ENCODE measurements at places on chromosomes 11 and 22.

GRCh38 chr22:37187891-37188761, at the start of gene C1QTNF6:
Gene C1QTNF6 (minus strand): TSS chr22:37188247. CDS start chr22:37188213, 34 bp downstream.
- no peak for DNase-seq

GRCh38 chr11:113474362-113475159, 637 bp downstream of the DRD2 start:
- peak; percentile 81 for DNase-seq

DNA sequence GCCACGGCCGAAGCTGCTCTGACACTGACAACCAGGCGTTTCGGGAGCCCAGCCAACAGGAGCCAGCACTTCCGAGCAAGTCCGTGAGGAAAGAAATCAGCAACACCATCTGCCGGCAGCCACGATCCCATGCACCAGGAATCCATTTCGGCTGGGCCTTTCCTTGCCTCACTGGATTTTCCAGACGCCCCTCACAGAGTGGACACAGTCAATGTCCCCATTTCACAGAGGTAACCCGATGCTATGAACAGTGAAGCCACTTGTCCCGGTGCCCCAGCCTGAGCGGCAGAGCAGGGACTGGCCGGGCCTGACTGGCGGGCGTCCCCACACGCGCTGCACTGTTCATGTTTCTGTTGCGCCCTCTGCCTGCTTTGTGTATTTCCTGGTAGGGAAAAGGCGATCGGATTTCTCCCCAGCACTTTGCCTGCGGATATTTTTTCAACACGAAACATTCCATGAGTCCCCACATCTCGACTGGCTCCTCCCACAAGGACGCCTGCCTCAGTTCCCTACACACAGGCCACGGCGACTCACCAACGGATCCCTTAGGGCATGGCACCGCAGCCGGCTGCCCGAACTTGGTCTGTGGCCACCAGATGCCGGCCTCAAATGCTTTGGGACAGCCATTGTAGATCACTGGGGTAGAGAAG, 55.3 kb downstream of the TRMU start:
- DNase-seq, result no peak

DNA sequence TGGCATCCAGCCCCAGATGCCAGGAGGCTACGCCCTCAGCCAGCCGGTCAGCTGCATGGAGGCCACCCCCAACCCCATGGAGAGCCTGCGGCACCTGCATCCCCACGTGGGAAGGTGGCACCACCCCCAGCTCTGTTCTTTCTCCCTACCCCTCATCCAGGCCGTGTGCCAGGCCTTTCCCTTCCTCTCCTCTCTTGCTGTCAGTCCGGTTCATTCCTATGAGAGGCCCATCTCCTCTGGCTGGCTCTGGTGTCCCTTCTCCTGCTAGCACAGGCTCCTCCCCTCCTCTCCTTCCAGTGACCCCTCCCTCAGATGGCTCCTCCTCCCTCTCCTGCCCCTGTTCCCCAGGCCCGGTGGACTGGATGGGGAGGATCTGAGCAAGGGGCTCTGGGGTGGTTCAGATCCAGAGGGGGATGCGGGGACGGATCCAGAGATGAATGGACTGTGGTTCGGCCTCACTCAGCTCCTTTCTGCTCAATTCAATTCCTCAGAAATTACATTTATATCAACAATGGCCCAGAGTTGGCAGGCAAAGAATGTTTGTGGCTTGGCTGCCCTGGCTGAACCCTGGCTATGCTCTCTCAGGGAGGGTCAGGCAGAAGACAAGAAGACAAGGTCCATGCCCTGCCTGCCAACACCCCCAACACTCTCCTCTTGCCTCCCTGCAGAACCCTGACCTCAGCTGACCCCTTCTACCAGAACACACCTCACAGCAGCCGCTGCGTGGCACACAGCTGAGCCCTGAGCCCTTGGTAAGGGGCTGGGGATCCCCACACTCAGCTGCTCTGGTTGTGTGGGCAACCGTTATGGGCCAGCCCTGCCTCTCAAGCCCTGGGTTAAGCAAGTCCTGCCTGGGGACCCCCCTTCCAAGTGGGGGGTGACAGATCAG, 18.5 kb upstream of the LRRC10B start:
- DNase-seq, result no peak

- DNase-seq, result no peak
These were observed 63.3 kb upstream of the PRODH start for GRCh38 chr22:18999416-18999815.

GRCh38 chr11:63709336-63709884, 28.1 kb downstream of the RTN3 start:
- no peak for DNase-seq

DNA sequence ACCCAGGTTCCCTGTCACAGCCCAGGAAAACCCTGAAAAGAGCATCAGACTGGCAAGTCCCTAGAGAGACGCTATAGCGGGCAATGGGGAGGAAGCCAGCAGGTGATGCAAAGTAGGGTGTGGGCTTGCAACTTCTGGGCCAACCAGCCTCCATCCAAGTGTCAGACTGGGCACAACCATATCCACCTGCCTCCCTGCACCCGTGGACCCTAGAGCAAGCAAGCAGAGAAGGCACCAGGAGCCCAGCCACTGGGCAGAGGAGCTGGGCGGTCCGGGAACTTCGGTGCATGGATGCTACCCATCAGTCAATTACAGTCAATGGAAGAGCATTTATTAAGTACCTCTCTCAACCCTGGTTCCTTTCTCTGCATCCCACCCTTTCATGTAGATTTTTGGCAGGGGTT, 2.8 kb downstream of the NECTIN1 start:
- no peak for DNase-seq

- DNase-seq, result no peak
These were observed 1140.3 kb downstream of the TBC1D22A start for GRCh38 chr22:47902646-47903180.

DNA sequence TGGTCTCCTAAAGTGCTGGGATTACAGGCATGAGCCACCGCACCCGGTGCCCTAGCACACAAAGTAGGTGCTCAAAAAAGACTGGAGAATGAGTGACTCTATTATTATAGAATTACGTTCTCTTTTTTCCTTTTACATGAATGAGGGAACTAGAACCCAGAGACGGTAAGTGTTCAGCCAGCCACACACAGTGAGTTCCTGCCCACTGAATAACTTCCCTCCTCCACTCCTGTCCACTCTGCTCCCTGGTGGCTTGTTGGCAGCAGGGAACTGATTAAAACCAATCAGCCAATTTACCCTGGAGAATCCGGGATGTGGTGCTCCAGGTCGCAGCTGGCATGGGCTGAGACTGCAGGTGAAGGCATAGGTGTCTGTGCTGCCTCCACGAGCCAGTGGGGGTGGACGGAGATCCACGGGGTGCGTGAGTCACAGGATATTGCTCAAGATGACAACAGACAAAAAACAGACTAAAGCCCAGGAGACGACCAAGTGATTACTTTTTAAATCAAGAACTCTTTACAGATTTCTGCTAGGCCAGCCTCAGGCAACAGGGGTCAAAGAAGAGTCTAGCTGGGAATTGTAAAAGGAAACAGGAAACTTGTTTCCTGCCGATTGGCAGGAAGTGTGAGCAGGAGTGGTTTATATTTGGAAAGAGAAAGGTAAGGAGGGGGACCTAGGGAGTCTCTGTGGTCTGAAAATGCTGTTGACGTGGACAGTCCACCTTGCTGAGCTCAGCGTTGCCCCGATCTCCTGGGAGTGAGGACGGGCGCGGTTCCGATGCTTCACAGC, 95.2 kb upstream of the TP53I11 start:
- DNase-seq, result no peak

DNA sequence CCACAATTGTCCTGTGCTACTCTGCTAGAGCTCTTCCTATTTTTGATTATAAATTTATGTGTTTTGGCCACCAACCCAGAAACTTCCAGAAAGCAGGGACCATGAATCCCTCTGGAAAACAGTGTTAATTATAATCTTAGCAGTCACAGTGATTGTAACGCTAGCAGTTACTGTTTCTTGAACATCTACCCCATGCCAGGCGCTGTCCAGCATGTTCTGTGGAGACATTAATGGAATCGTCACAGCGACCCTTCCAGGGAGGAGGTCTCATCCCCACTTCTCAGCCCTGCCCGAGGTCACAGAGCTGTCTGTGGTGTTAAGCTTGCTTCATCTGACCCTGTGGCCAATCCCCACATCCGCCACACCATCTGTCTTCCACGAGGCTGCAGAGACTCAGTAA, 13.9 kb upstream of the PNPLA5 start:
- DNase-seq, result no peak

DNA sequence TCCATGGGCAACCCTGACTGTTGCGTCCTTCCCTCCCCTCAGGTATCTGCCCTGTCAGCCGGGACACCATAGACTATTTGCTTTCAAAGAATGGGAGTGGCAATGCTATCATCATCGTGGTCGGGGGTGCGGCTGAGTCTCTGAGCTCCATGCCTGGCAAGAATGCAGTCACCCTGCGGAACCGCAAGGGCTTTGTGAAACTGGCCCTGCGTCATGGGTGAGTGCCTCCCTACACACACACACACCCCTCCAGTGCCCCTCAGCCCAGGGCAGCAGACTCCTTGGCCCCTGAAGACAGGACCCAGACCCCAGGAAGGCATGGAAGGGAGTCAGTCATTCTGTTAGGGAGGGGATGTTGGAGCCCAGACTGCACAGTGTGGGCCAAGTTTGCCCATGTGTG, 17.9 kb upstream of the UVRAG start:
- DNase-seq, result no peak

DNA sequence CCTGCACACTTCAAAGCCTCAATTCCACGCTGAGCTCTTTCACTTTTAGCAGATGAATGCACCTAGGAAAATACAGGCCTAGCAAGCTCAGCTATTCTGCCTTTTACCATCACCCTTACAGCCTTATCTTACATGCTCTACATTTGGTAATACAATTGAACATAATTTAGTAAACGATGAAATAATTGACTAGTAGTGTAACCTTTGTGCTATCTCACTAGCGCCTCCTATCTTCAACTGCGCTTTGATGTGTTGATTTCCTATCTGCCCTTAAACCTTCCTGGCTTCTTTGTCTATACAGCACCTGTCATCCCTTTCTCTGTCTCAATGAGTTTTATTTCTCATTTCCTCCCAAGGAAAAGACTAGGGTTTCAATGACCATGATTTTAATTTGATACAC, 149.7 kb downstream of the LRRC4C start:
- DNase-seq, result no peak

- no peak for DNase-seq
These were observed 425.6 kb downstream of the SHANK2 start for GRCh38 chr11:70826541-70827335.

DNA sequence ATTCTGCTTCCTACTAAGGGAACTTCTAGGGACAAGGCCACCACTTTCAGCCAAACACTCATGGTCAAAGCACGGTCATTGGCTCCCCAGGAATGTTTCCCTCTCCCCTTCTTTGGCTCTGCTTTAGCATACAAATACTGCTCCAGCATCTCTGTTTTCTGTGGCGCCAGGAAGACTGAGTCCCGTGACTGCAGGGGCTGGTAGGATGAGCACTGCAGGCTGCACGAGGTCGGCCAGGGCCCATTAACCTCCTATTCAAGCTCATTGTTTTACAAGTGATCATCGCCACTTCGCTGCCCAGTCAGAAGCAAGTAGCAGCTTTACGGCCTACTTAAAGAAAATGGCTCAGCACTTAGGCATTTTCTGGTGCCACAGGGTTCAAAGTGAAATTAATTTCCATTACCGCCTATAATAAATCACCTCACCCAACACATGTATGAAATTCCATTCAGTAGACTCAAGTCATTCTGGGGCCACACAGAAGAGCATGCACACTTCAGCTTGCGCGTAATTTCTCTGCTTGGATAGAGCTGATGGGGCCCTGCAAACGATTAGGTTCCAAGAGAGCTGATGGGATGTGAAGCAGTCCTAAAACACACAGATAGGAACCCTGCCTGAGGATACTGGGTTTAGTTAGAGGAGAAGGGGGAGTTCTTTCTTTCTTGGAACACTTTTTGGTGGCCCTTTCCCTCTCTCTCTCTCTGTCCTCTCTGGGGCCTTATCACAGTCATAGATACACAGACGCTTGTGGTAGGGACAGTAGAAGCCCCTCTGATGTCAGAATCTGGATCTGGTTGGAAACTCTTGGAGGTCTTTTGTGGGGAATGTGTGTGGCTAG, 173.7 kb downstream of the KIF18A start:
- DNase-seq, result no peak

GRCh38 chr11:43916621-43917020, 25.8 kb upstream of the C11orf96 start:
- no peak for DNase-seq

DNA sequence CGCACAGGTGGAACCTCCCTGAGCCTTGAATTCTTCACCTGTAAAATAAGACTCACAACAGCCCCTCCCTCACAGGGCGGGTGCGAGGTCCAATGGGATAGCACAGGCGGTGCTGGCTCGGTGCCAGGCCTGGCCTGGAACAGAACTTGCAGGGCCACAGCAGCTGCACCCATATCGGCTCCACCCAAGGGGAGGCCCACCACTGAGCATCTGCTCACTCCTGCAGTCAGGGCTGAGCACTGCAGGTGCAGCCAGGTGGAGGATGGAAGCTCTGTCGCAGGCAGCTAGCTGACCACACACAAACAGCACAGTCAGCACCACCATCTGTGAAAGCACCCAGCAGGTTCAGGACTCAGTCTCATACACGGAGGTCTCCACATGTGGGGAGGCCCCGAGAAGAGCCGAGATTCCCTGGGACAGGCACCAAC, 19.6 kb downstream of the VPS37C start:
- no peak for DNase-seq

DNA sequence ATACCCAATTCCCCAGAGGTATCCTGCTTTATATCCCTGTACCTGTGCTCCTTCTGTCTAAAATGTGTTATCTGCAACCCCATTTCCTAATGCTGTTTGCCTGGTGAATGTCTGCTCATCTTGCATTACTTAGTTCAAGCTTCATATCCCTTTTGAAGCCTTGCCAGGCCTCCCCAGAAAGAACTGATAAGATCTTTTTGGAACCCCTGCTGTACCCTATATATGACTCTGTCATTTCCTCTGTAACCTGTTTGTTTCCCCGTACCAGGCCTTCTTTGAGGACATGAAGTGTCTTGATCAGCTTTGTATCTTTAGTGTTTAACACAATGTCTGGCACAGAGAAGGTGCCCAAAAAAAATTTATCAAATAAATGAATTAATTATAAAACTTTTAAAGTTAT, 77.6 kb downstream of the LIF start:
- DNase-seq, result peak; percentile 34

DNA sequence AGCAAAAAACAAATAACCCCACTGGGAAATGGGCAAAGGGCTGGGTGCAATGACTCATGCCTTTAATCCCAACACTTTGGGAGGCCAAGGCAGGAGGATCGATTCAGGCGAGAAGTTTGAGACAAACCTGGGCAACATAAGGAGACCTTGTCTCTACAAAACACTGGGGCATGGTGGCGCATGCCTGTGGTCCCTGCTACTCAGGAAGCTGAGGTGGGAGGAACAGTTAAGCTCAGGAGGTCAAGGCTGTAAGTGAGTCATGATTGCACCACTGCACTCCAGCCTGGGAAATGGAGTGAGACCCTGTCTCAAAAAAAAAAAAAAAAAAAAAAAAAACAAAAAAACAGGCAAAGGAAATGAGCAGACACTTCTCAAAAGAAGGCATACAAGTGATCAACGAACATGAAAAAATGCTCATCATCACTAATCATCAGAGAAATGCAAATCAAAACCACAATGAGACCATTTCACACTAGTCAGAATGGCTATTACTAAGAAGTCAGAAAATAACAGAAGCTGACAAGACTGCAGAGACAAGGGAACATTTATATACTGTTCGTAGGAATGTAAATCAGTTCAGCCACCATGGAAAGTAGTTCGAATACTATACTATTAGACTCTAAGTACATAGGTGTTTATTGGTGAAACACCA, 48.2 kb upstream of the SMCO4 start:
- no peak for DNase-seq

- DNase-seq, result no peak
These were observed 30.1 kb upstream of the CAT start for GRCh38 chr11:34408580-34409172.

Data from activated naive CD4-positive, alpha-beta T cell treated with anti-CD3 and anti-CD28 coated beads, Interleukin-2, amount 10 ng/mL, durations not matched to agents 7 days and 5 days (primary cell).